Hindlimb muscle (tissue), 1 donor: ENCODE measurements at places on chromosomes 16 and 17. TPM values are rescaled to one million over a fixed set of nuclear protein-coding genes. Genes with fewer than 3 reads are reported as not detected.

The PPY gene
- polyA plus RNA-seq, result not detected

GRCh38 chr16:24195221-24195620 lies 60.9 kb upstream of the CACNG3 start:
- no peak for DNase-seq

DNA sequence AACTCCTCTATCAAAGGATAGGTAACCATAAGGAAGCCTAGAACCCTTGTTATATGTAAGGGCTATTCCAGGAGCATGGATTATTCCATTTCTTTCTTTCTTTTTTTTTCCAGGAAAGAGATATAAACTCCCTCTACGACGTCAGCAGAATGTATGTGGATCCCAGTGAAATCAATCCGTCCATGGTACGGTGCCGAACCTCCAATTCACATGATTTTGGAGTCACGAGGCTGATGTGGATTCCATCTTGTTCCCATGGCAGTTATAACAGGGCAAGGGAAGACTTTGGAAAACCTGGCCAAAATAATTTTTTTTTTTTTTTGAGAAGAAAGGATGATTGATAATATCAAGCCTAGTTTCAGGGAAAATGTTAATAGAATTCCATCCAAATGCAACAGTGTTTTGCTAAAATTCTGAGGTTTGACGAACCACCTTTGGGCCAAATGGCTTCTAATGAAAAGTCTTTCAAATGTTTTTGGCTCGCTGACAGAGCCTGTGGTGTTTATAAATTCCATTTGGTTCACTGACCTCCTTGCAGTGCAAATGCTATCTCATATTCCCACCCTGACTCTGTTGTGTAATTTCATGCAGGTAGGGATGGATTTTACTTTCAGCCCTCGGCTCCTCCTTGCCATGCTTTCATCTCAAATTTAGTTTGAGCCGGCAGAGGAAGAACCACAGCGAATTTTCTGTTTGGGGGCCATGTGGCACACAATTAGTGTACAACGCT lies 90.0 kb downstream of the SDR42E1 start:
- DNase-seq, result peak; percentile 54

The KRT33B gene
- polyA plus RNA-seq, result not detected

- no peak for DNase-seq
Measured at GRCh38 chr16:68954911-68955635, 111.7 kb downstream of the TANGO6 start.

DNA sequence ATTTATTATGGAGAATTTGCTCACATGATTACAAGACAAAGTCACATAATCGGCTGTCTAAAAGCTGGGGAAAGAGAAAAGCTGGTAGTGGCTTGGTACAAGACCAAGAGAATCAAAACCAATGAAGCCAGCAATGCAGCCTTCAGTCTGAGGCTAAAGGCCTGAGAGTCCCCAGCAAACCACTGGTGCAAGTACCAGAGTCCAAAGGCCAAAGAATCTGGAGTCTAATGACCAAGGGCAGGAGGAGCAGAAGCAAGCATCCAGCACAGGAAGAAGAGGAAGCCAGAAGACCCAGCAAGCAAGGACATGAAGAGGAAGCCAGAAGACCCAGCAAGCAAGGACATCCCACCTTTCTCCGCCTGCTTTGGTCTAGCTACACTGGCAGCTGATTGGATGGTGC lies 250.6 kb upstream of the SALL1 start:
- no peak for DNase-seq

GRCh38 chr16:81818568-81818896 lies 39.4 kb downstream of the PLCG2 start:
- no peak for DNase-seq

The NFATC2IP gene
- polyA plus RNA-seq, result 29.1 TPM

GRCh38 chr17:50967795-50968194 lies 101.6 kb upstream of the TOB1 start:
- peak; percentile 71 for DNase-seq

The HCRT gene
- not detected for polyA plus RNA-seq

DNA sequence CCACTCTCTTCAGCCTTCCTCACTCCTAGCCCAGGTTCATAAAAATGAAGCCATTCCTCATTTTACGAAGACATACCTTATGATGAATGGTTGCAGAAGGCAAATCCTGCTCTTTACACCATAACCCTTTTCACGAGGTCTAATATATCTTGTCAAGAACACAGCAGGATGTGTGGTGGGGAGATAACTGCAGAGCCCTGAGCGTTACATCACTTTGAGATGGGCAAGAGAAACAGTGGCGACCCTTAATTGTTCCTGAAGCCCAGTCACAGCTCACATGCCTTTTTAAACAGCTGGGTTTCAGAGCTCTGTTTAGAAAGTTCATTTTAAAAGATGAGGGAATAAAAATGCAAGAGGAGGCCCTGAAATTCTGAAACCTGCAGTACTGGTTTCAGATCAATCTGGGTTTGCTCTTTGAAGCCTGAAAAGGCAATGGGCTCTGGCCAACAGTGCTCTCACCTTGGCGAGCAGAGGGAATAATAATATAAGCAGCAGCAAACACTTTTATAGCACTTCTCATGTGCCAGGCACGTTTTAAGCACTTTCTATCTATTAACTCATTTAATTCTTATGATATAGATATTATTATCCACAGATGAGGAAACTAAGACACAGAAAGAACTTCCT lies 2.9 kb downstream of the FAM117A start:
- no peak for DNase-seq

The KRTAP16-1 gene
- polyA plus RNA-seq, result not detected

DNA sequence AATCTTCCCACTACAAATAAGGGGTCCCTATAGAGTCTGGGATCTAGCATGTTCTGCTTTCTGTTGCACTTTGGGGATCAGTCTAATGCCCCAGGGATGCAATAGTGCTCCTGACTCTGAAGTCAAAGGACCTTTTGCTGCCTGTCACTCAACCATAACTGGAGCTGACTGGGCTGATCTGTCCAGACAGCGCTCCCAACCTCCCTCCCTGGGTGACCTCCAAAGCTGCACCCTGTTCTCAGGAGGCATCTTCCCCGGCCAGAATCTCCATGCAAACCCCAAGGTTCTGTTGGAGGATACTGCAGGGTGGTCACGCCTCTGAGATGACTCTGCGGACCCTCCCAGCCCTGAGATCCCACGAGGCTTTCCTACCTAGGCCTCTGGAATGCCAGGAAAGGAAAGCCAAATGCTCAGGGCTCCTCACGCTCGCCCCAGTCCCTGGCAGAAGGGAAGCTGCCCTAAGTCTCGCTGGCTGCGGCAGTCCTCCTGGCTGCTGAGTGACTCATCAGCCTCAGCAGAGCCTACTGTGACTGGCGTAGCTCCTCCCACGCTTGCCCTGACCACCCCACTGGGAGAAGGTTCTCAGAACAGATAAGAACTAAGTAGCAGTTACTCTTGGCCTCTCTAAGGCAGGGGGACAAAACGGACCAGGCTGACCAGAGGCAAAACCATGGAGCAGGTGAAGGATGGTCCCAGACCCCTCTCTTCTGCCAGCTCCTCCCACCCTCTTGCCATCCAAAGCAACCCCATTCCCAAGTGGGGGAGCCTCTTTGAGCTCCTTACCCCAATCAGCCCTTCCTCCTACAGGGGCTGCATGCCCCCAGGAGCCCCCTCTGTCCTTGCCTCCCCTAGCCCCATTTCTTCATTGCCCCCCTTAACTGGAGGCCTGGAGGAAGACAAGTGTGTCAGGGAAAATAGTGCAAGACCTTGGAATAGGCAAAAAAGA lies 124.1 kb upstream of the TNRC6C start:
- DNase-seq, result no peak

DNA sequence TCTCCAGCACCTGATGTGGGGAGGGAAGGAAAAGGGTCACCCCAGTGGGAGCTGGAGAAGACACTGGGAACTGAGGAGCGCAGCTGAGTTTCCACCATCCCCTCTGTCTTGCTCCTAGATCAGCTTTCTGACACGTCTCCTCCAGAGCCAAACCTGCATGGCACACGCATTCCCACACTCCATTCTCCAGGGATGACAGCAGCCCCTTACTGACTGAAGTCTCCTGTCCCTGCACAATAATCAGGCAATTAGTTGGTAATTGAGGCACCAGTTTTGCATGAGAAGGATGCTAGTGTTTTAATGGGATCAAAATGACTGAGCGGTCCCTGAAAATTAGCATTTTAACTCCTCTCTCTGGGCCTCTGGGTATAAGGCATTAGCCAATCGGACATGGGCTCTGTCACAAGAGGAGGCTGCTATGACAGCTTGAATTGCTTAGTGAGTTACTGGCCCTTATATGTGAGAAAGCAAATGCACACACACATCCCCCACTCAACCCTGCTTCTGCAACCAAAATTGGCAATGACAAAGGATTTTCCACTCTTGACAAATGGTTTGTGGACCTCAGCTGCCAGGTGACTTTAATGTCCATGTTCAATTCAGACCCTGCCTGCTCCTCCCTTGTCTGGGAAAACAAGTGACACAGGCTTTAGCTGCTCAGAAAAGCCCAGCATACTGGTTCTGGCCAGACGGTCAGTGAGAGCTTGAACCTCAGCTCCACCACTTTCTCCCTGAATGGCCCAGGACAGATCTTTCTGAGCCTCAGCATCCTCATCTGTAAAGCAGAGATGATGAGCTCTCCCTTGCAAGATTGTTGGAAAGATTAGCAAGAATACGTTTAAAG lies 57.2 kb upstream of the SREBF1 start:
- no peak for DNase-seq

GRCh38 chr17:6670571-6670970 lies 19.0 kb downstream of the C17orf100 start:
- no peak for DNase-seq

DNA sequence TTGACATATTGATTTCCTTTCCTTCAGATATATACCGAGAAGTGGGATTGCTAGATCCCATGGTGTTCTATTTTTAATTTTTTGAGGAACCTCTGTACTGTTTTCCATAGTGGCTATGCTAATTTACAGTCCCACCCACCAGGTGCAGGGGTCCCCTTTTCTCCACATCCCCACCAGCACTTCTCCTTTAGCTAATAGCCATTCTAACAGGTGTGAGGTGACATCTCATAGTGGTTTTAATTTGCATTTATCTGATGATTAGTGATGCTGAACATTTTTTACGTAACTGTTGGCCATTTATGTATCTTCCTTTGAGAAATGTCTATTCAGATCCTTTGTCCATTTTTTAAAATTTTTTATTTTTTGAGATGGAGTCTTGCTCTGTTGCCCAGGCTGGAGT lies 93.9 kb downstream of the SDR42E1 start:
- no peak for DNase-seq

DNA sequence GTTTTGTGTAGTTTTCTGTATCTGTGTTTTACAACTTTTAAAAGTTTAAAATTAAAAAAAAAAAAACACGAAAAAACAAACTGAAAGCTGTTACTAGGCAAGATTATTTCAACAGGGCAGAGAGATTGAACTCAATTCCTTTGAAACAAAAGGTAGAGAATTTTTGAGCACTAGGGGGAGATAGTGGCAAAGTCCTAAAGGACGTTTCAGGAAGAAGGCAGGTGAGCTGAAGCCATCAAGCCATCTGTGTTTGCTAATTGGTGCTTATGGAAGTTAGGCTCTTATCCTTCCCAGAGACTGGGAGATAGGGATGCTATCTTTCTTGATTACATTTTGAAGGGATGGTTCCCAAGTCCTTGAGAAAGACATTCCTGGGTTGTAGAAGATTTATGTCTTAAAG lies 70.6 kb upstream of the CLEC3A start:
- no peak for DNase-seq

- DNase-seq, result no peak
Measured at GRCh38 chr16:1597154-1597553, 14.7 kb downstream of the IFT140 start.

DNA sequence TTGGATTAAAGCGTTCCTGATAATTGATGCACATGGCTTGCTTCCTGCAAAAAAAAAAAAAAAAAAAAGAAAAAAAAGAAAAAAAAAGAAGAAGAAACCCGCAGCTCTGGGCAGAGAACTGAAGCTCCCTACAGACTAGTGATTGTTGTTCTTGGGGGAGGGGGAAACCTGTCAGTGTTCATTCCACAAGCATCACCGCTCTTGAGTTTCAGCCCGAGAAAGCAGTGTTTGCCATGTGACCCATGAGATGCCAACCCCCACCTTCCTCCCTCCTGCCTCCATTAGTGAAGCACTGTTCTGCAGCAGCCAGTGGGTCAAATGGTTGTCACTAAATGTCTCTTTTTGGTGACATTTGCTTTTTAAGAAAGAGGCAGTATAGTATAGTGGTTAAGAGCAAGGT lies 1.7 kb downstream of the USP43 start:
- no peak for DNase-seq

DNA sequence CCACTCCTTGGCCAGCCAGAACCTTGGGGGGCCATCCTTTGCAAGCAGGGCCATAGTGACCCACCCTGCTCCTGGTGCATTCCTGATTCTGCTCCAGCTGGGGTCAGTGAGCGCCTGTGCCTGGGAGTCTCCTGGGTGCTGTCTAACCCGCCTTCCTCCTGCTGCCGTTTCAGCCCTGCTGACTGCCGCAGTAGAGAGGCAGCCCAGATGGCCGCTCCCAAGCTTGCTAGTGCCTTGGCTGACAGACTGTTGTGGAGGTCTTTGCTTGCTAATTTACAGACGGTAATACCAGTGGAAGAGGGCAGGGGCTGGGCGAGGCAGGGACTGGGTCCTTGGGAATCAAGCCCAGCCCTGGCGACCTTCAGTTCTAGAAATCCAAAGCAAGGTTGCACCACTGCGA lies 99.6 kb downstream of the SOCS1 start:
- DNase-seq, result no peak

DNA sequence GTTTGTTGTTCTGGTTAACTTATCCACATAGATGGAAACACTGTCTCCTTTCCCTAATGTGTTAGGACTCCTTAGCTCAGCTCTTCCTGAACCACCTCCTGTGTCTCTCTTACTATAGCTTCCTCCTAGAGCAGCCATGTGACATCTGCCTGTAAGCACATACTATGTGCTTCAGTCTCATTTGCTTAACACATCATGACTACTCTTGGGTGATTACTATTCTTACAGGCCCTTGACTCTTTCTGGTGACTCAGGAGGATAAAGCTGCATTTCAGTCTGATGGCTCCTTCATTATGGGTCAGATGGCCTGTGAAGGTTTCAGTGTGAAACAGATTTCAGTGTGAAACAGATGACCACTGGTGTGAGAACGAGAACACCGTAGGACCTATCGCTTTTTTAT lies 320 bp upstream of the KRTAP4-2 start:
- DNase-seq, result no peak
